ENCODE measurements at places on chromosomes 5 and 9.
A peak's percentile ranks its signal among the peaks of the same experiment; 100 is the strongest.

GRCh38 chr9:20361229-20361628 lies 261.1 kb downstream of the MLLT3 start:
- DNase-seq: no peak

- DNase-seq: no peak
Observed at GRCh38 chr9:129673602-129674001, 8.2 kb downstream of the PRRX2 start.

- DNase-seq: no peak
Observed at GRCh38 chr5:35440409-35440808, 177.3 kb upstream of the SPEF2 start.

- no peak for DNase-seq
Observed at GRCh38 chr9:127809002-127809539, 6.4 kb downstream of the FPGS start.

DNA sequence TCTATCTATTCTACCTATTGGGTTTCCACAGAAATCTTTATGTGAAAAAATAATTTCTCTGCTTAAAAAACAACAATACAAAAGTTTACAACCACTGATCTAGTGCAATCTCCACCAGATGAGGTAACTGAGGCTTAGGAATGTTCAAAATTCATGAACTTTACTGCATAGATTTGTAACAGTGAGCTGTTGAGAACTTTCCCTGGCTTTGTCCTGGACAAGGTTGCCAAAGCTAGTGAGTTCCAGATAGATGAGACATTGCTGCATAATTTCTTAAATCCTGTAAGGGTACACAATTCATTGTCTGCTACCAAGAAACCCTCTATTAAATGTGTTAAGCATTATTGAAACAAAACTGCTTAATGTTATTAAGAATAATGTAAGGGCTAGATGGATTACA lies 102.7 kb downstream of the OSMR start:
- no peak for DNase-seq

- no peak for DNase-seq
Observed at GRCh38 chr9:96874947-96875460, 20.7 kb upstream of the ZNF782 start.

DNA sequence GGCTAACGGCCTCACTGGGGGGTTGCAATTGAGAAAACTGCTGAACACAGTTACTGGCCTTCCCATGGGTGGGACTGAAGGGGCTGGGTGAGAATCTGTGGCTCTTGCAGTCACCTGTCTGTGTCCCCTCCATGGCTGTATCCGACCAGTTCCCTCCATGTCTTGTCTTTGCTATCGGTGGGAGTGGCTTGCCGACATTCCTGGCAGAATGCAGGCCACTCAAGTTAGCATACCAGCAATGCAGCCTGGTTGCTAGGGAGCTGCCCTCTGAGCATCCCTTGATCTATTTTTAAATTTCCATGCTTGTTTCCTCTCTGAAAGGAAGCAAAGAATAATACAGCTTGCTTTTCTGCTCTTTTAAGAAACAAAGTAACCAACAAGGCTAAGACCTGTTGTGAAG lies 1509.7 kb upstream of the WWC1 start:
- DNase-seq: no peak

- DNase-seq: peak; percentile 57
Observed at GRCh38 chr5:173283318-173284288, 44.6 kb downstream of the STC2 start.

- DNase-seq: no peak
Observed at GRCh38 chr9:86854898-86855523, 92.3 kb downstream of the GAS1 start.

DNA sequence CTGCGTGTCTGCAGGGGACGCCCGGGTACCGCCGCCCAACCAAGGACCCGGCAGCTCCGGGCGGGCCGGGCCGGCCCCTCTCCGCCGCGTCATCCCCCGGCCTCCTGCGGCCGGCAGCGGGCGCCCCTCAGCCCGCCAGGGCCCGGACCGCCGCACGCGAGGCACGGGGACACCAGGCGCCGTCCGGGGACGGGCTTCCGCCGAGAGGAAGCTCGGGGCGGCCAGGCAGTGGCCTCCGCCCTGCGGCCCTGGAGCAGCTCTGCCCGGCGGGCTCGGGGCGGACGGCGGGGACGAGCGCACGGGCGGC lies 373 bp downstream of the FBXW5 start:
- DNase-seq: no peak

GRCh38 chr5:35826056-35826455 lies 30.6 kb upstream of the IL7R start:
- DNase-seq: no peak

- DNase-seq: no peak
Observed at GRCh38 chr5:133289686-133290367, 238.0 kb downstream of the HSPA4 start.

DNA sequence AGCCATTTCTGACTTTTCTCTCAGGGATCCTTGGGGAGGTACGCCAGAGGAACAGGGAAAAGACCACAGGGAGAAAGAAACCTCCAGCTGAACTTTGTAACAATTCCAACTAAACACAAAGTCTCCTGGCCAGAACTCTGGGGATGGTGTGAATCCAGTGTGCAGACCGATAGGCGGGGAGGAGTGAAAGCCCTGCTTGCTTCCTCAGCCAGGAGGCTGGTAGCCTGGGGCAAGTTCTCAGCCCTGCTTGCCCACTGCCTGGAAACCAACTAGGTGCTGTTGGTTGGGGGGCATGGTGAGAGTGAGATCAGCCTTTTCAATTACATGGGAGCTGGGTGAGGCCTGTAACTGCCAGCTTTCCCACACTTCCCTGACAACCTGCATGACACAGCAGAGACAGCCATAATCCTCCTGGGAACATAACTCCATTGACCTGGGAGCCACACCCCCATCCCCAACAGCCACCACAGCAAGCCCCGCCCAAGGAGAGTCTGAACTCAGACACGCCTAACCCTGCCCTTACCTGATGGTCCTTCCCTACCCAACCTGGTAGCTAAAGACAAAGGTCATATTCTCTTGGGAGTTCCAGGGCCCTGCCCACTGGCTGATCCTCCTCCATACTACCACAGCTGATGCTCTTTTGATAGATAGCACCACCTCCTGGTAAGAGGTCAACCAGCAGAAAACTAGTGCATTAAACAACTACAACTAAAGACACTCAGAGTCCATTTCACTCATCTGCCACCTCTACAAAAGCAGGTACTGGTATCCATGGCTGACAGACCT lies 100.1 kb upstream of the TNFAIP8 start:
- no peak for DNase-seq

DNA sequence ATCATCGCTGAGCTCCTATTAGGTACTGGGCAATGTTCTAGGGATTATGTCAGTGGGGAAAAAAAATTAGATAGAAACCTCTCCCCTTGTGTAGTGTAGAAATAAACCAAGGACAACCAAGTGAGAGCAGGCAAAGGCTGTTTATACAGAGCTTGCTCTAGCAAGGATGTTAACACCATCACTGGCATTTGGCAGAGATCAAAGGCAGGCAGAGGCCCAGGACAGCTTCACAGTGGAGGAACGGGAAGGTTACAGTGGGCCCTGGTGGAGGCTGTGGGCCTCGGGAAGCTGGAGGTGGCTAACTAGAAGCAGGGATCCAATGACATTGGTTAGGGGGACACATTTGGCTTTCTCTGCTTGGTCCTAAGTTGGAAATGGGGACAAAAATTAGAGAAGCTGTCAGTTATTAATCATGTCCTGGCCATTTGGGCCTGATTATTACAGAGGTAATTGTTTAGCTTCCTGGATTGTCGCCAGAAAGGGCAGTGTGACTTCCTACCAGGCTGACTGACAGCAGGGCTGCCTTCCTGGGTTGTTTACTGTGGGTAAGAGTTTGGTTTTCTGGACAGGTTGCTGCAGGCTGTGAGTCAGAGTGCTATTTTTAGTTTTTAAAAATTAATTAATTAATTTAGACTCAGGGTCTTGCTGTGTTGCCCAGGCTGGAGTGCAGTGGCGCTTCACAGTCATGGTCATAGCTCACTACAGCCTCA lies 259.3 kb downstream of the ROR2 start:
- no peak for DNase-seq

- no peak for DNase-seq
Observed at GRCh38 chr9:120944434-120944843, 17.8 kb upstream of the TRAF1 start.

- no peak for DNase-seq
Observed at GRCh38 chr9:135067096-135067710, 20.3 kb upstream of the OLFM1 start.

GRCh38 chr5:53934151-53934820 lies 373.8 kb downstream of the NDUFS4 start:
- no peak for DNase-seq

DNA sequence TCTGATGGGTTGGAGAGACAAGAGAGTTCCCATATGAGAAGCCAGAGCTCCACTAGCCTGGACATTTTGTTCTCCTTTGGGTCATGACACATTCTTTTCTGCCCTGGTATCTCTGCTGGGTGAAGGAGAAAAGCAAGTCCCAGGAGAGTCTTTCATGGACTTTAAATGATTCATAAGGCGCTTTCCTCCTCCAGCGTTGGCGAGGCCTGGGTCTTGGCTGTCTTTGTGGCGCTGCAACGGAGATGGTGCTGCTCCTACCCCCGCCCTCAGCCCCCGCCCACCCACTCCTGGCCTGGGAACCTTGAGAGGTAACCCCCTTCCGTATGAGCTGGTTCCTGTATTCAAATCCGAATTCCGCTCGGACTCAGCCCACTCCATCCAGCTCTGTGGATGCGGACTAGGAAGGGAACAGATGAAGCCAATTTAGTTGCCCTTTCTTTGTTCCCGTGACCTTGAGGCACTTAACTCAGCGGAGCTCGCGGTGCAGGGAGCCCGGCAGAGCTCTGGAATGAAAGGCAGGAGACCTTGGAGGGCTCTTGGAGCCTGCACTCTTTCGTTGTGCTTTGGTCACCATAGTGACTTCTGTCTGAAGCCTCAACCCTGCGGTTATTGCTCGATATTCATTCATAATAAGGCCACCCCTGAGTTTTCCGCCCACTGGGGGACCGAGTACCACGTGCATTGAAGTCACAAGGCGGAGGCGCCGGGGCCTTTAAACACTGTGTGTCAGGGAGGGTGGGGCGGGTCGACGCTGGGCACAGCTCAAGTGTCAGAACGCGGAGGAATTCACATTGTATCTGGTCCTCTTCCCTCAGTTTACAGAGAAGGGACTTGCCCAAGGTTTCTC lies 14.0 kb upstream of the PWWP2A start:
- no peak for DNase-seq

- peak; percentile 27 for DNase-seq
Observed at GRCh38 chr5:80959768-80960442, at the start of gene RASGRF2. Gene RASGRF2 (plus strand): TSS chr5:80960363. CDS start chr5:80960739, 376 bp downstream.

DNA sequence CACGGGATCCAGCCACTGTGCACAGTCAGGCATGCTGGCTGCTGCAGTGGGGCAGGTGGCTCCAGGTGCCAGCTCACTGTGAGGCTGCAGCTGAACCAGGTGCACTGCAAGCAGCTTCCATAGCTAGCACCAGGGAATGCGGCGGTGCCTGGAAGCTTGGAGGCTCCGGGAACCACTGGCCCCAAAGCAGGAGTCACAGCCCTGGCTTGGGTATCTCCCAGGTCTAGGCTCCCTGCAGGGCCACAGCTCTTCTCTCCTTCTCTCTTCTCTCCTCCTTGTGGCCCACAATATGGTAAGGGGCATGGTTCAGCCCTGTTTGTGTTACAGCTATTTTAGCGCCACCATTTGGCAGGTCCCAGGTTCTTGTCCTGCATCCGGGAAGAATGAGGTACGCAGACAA lies 6.7 kb upstream of the MTMR12 start:
- no peak for DNase-seq

- DNase-seq: no peak
Observed at GRCh38 chr9:89953824-89954615, 349.2 kb downstream of the GADD45G start.

GRCh38 chr5:34496260-34496691 lies 159.9 kb upstream of the RAI14 start:
- no peak for DNase-seq

GRCh38 chr5:149054416-149054815 lies 8.4 kb downstream of the SH3TC2 start:
- DNase-seq: no peak

- DNase-seq: no peak
Observed at GRCh38 chr5:139272471-139273321, 20.8 kb upstream of the MATR3 start.

- no peak for DNase-seq
Observed at GRCh38 chr5:35644543-35644942, 26.9 kb downstream of the SPEF2 start.

DNA sequence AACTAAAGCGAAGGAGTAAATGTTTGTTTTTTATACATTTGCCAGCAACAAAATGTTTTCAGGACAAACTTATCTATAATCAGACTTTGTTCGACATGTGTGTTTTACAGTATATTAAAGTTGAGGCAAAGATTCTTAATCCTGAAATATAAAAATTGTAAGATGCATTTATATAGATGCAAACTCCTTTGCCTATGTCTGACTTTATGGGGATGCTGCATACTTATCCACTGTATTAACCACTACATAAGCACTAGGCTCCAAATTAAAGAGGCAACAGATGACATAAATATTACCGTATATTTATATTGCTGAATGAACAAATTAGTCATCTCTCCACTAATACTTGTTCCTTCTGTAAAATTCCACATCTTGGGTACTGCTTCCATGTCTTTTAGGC lies 882.7 kb upstream of the ARRDC3 start:
- no peak for DNase-seq

GRCh38 chr5:171635561-171636245 lies 149.9 kb upstream of the SMIM23 start:
- DNase-seq: no peak

DNA sequence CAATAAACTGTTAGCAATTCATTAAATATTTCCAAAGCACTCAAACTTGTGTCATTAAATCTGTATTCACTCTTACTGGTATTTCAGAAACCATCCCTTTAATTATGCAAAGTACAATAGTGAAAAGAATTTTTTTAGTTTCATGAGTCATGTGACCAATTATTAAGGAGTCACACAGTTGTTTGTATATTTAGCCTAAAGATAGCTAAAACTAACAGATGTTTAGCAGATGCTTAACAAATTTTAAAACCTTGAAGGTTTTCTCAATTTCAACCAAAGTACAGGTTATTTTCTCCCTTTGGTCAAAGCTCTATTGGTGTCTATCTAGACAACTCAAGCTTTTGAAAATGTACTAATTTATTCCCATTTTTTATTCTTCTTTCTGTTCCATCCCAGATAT lies 44.1 kb downstream of the PJA2 start:
- DNase-seq: no peak

DNA sequence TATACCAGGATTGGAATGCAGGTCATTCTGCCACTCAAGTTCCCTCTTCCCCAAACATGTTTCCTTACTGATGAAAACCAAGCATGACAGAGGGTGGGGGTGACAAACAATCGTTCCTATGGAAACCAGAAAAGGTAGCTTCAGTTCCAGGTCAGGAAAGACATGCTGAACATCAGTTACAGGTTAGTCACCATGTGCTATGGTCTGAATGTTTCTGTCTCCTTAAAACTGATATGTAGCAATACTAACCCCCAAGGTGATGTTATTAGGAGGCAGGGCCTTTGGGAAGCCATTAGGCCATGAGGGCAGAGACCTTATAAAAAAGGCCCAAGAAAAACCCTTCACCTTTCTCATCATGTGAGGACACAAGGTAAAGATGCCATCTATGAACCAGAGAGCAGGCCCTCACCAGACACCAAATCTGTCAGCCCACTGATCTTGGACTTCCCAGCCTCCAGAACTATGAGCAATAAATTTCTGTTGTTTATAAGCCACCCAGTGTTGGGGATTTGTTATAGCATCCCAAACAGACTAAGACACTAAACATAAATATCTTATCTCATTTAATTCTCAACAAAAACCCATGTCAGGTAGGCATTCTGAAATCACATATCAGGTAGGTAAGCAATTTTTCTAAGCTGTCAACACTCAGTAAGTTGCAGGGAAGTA lies 15.7 kb upstream of the SH3RF2 start:
- DNase-seq: no peak

GRCh38 chr5:54669285-54669684 lies 151.7 kb downstream of the SNX18 start:
- DNase-seq: no peak

- DNase-seq: no peak
Observed at GRCh38 chr9:90915693-90916092, 114.1 kb downstream of the SYK start.

All from stimulated activated CD8-positive, alpha-beta memory T cell treated with anti-CD3 and anti-CD28 coated beads, Interleukin-15, amount 100 ng/mL, for 4 hours (primary cell).